Calu3 (cell line): ENCODE measurements at places on chromosomes 6 and 20. TPM values are rescaled to one million over a fixed set of nuclear protein-coding genes. Genes with fewer than 3 reads are reported as not detected.

DNA sequence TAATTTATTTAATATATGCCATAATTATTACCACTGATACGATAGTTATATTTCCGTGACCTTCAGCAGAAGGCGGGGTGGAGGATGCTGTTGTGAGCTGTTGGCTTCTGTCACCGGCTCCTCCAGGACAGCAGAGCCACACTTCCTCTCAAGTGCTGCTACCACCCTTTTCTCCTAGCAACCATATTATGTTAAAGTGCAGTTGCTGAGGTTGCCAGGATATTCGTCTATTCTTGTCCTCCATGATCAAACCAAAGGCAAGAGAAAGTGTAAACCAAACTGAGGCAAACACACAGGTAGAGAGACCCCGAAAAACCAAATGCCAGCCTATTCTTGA is 27.8 kb downstream of the RGS17 start:
- peaks cover 10% of the 10 kb centered on the region for H3K4me1 ChIP-seq
- no peak for DNase-seq
- no peaks in the 10 kb centered on the region for H3K27me3 ChIP-seq
- no peaks in the 10 kb centered on the region for H3K36me3 ChIP-seq
- no peak overlapping the region for H3K4me3 ChIP-seq

The LY6G6F gene
- not detected in 2 replicates for total RNA-seq

- H3K27me3 ChIP-seq: no peaks in the 10 kb centered on the region
- DNase-seq: no peak
- no peaks in the 10 kb centered on the region for H3K36me3 ChIP-seq
- H3K27ac ChIP-seq: no peak overlapping the region
- H3K4me3 ChIP-seq: no peak overlapping the region
Measured at GRCh38 chr6:148173548-148173947, 169.1 kb upstream of the SASH1 start.

DNA sequence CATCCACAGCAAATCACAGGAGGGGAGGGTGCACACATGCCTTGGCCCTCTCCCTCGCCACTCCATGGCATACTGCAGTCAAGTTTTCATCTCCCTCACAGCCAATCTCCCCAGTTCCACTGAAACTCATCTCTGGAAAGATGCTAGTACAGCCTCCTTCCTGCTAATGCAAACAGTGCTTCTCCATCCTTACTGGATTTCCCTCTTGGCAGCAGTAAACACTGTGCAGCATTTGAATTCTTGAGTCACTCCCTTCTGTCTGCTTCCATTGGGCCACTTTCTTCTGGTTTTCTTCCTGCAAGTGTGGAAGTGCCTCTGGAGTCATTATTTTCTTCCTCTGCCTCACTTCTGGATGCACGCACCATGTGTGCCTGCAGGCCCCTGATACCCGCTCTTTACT is 460.3 kb downstream of the QKI start:
- H3K27me3 ChIP-seq: no peaks in the 10 kb centered on the region
- H3K4me1 ChIP-seq: no peaks in the 10 kb centered on the region
- DNase-seq: no peak
- no peak overlapping the region for H3K27ac ChIP-seq
- H3K36me3 ChIP-seq: no peaks in the 10 kb centered on the region

DNA sequence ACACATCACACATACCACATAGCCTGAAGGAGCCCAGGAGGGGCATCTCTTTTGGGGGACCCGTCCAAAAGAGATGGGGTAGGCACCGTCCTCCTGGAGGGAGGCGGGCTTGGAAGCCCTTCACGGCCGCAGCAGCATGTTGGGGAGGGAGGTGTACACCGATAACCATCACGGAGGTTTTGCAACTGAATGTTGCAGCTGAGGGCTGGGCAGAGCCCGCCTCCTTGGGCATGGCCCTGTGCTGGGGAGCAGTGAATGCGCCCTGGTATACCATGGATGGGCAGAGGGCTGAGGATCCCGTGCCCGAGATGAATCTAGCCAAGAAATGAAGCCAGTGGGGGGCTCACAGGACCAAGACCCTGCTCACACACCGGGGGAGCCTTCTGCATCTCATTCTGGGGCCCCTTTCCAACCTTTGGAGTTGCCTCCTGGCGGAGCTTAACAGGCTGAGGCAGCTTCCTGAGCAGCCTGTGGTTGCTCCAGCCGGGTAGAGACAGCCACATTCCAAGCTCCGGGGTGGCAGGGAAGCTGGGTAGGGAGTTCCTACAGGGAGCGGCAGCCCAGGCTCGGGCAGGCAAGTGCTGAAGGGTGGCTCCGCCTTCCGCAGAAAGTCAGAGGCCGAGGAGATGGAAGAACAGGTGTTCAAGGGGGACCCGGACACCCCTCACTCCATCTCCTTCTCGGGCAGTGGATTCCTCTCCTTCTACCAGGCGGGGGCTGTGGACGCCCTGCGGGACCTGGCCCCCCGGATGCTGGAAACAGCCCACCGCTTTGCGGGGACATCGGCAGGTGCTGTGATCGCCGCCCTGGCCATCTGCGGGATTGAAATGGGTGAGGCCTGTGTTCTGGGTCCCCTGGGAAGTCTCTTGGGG is at the start of gene PNPLA1:
PNPLA1 (plus strand) TSS at position 227 of the 872 bp plus-strand sequence; CDS start at position 627, 400 bp downstream.
- DNase-seq: no peak
- H3K27ac ChIP-seq: no peak within 1 kb of the TSS
- H3K4me3 ChIP-seq: no peak within 1 kb of the TSS
- H3K36me3 ChIP-seq: no peaks in the 10 kb centered on the region

- H3K4me3 ChIP-seq: no peak overlapping the region
- no peaks in the 10 kb centered on the region for H3K36me3 ChIP-seq
- H3K27ac ChIP-seq: no peak overlapping the region
- H3K27me3 ChIP-seq: no peaks in the 10 kb centered on the region
- no peaks in the 10 kb centered on the region for H3K4me1 ChIP-seq
Measured at GRCh38 chr6:128713461-128713860, 169.5 kb upstream of the LAMA2 start.

The TGM3 gene
- not detected in 2 replicates for total RNA-seq

GRCh38 chr6:53974941-53975340 is 136.3 kb upstream of the MLIP start:
- no peaks in the 10 kb centered on the region for H3K27me3 ChIP-seq
- H3K4me3 ChIP-seq: no peak overlapping the region
- H3K36me3 ChIP-seq: no peaks in the 10 kb centered on the region

DNA sequence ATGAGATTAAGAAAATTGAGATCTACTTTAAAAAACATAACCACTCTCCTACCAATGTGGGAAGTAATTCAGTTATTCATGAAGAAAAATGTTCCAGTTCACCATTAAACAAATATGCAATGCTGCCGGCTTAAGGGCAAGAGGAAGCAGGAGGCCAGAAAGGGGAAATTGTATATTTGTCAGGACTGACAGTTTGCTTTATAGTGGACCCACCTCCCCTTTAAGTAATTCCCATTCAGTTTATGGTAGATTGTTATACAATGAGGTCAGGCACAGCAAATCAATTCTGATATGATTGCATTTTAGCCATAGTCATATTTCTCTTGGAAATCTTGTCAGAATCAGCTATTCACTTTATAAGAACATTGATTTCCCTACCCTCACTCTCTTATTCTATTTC is 547.8 kb downstream of the FRK start:
- H3K4me3 ChIP-seq: no peak overlapping the region
- no peaks in the 10 kb centered on the region for H3K27me3 ChIP-seq
- no peaks in the 10 kb centered on the region for H3K4me1 ChIP-seq
- no peak for DNase-seq

- H3K36me3 ChIP-seq: no peaks in the 10 kb centered on the region
- DNase-seq: no peak
- H3K4me3 ChIP-seq: no peak overlapping the region
- no peaks in the 10 kb centered on the region for H3K27me3 ChIP-seq
- H3K4me1 ChIP-seq: no peaks in the 10 kb centered on the region
Measured at GRCh38 chr6:56041591-56041990, 166.2 kb upstream of the BMP5 start.

GRCh38 chr20:54361475-54361874 is 113.9 kb upstream of the DOK5 start:
- no peak overlapping the region for H3K4me3 ChIP-seq
- DNase-seq: no peak
- no peaks in the 10 kb centered on the region for H3K4me1 ChIP-seq
- no peak overlapping the region for H3K27ac ChIP-seq

GRCh38 chr6:148140772-148141557 is 201.7 kb upstream of the SASH1 start:
- no peak for DNase-seq
- H3K27ac ChIP-seq: peak overlapping the region; percentile 81
- H3K27me3 ChIP-seq: no peaks in the 10 kb centered on the region
- peaks cover 6% of the 10 kb centered on the region for H3K36me3 ChIP-seq
- peak overlapping the region; percentile 33 for H3K4me3 ChIP-seq
- H3K4me1 ChIP-seq: peaks cover 10% of the 10 kb centered on the region

DNA sequence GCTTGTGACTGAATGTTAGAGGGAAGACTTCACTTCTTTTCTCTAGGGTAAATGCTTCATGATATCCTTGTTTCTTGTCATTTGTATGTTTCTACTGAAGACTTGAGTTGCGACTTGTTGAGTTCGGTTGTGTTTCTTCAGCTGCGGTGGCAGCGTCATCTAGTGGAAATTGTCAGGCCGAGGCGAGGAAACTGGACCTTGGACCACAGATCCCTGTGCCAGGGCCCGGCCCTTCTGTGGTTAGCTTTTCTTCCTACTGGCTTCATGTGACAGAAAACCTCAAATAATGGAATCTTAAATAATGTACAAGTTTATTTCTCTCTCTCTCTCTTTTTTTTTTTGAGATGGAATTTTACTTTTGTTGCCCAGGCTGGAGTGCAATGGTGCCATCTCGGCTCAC is 12.4 kb downstream of the MTHFD1L start:
- peak overlapping the region; percentile 33 for H3K27ac ChIP-seq
- H3K36me3 ChIP-seq: peaks cover 29% of the 10 kb centered on the region
- H3K4me3 ChIP-seq: peak overlapping the region; percentile 7
- peaks cover 23% of the 10 kb centered on the region for H3K4me1 ChIP-seq

The BHLHE23 gene
- not detected in 2 replicates for total RNA-seq

The SCUBE3 gene
- 0.44 and 0.47 TPM in 2 replicates for total RNA-seq

The HLA-DPB1 gene
- total RNA-seq: 12.0 and 18.3 TPM in 2 replicates

The SNAP25 gene
- 0.73 and 0.83 TPM in 2 replicates for total RNA-seq

DNA sequence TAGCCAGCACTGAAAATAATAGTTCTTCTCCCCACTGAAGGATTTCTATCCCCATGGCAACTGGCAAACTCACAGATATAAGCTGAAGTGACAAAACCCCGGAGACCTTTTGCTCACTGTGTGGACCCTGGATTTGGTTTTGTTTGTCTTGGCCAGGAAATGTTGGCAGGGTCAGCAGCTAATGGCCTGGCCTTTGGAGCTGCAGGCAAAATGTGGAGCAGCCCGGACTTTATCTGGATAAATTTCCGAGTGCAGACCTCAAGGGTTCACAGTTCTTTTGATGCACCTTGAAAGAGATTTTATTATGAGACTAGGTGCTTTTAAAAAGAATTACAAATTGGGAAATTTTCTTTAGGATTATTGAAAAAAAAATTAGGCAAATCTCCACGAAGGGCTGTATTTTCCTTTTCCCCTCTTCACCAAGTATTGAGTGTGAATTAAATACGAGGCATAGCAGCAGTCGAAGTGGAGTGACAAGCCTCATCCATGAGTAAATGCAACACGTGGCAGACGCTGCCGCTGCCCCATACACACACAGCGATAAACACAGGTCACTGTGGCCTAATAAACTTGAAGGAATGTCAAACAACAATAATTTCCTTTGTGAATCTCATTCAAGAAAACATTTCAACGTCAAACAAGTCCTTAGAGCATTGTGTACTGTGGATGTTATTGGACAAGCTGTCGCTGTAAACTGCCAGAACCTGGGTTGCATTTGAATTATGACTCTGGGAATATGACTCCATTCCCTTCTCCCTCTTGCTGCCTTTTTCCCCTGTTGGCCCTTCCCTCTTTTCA is 35.1 kb upstream of the CCN6 start:
- H3K36me3 ChIP-seq: no peaks in the 10 kb centered on the region
- peaks cover 16% of the 10 kb centered on the region for H3K27me3 ChIP-seq
- H3K4me1 ChIP-seq: no peaks in the 10 kb centered on the region
- no peak overlapping the region for H3K4me3 ChIP-seq
- no peak for DNase-seq
